Stimulated activated CD8-positive, alpha-beta memory T cell treated with anti-CD3 and anti-CD28 coated beads, Interleukin-2, amount 100 ng/mL, for 1 hour (primary cell): ENCODE measurements at places on chromosomes 1 and 21.

- DNase-seq: no peak
Measured at GRCh38 chr1:9503001-9503675, 36.1 kb upstream of the SLC25A33 start.

DNA sequence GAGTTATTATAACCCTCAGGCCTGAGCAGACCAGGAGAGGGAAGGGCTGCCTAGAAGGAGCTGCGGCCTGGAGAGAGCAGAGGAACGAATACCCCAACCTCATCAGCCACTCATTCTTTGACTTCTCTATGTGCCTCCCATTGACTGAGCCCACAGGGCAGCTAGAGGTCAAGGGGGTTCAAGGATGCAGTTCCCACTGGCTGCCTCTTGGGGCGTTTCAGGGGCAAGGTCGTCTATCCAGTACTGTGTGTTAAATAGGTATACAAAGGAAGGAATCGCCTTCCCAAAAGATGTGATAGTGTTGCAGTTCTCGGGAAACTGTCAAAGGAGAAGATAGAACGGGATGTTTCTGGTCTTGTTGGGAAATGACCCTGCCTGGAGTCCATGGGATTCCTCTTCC is 250.6 kb downstream of the PRDM2 start:
- no peak for DNase-seq

DNA sequence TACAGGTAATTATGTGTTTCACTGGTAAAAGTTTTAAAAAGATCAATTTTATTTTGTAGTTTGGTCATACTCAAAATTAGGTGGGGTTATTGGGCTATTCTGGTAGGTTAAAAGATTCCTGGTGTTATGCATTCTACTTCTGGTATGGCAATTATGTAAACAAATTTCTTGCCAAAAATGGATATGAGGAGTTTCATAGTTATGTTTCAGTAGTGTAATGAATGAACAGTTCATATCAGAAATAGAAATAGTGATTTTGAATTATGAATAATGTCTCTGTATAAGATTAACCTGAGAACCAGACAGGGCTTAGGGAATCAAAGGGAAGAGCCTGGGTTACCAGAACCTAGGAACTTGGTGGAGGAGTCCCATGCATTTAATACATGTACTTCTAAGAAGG is 15.9 kb downstream of the ATF6 start:
- no peak for DNase-seq

- DNase-seq: no peak
Measured at GRCh38 chr1:168763031-168763430, 34.0 kb upstream of the DPT start.

DNA sequence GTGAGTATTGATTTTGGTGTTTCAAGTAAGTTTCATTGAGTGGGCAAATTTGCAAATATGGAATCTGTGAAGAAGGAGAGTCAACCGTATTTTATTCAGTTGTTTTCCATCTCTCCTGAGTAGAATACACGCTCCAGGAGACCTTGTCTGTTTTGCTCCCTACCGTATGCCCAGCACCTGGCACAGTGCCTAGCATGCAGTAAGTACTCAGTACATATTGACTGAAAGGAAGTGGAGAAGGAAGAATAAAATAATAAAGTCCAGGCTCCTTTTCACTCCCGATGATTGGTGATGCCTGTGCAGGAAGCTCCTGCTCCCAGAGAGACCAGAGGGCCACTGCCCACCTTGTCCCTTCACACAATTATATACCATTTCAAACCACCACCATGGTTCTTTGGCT is 59.4 kb upstream of the NEK2 start:
- no peak for DNase-seq

DNA sequence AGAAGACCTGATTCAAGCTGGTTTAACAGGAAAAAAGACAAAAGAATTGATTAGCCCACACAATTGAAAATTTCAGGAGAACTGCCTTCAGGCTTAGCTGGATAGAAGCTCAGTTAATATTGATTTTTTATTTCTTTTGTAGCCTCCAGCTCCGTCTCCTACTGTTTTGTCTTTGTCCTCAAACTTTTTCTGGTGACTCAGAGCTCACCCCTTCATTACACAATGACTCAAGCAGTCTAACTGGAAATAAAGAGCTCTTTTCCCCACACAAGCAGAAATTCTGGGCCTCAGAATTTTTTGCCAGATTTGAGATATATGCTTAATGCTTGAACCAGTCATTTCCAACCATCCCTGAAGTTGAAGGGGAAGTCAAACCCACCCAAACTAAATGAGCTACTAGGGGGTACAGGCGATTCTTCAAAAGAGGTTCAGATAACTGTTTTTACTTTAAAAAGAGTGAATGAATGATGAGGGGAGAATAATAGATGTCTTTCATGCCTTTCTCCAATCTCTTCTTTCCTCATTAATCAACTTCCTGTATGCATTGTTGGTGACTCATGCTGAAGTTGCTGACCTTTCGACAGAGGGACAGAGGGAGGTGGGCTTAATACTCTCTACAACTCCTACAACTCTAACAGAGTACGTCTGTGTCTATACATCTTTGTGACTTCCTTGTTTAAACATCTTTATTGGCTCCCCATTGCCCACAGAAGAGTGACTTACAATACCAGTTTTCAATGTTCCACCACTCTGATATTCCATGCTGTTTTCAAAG is 6.2 kb upstream of the ACP6 start:
- no peak for DNase-seq

DNA sequence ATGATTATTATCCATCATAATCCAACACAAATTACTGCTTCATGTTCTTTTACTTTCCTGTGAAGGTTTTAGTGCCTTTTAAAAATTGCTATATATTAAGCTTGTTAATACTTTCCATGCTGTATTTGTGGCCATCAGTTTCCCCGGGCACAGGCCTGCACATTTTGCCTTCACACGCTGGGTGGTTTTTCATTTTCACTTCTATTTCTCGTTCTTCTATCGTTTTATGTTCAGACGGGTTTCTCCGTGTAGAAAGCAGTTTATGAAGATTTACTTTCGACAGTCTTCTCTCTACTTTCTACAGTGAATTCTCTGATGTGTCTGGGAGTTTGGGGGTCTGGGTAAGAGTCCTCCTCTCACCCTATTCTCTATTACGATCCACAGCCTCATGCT is 9.5 kb downstream of the RUNX3 start:
- no peak for DNase-seq

GRCh38 chr1:228697207-228698016 is 37.9 kb upstream of the RHOU start:
- DNase-seq: no peak

- no peak for DNase-seq
Measured at GRCh38 chr1:234584926-234585325, 25.1 kb downstream of the IRF2BP2 start.
